LNCaP clone FGC (cell line): ENCODE measurements at places on chromosomes 12 and 14.

- peak; percentile 7 for DNase-seq
Measured at GRCh38 chr14:76375947-76376404, at the start of gene ESRRB. TSS of gene ESRRB (plus strand) at chr14:76376137. CDS start at chr14:76376402, 265 bp downstream.

DNA sequence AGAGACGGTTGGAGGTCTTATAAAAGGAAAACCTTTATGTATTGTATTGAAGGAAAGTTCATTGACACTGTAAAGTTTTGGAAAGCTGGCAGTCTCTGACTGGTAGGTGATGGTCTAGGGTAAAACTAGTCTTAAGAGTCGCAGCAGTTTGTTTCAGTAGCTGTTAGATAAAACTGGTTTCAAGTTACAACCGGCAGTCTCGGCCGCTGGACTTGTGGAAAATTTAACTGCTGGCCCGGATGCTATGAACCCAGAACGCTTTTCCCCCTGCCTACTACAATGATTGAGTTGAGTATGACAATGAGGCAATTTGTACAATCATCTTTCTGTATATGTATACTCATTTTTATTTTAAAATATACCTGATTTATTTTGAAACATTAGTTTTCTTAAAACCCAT lies 1426.9 kb downstream of the AACS start:
- DNase-seq = no peak

DNA sequence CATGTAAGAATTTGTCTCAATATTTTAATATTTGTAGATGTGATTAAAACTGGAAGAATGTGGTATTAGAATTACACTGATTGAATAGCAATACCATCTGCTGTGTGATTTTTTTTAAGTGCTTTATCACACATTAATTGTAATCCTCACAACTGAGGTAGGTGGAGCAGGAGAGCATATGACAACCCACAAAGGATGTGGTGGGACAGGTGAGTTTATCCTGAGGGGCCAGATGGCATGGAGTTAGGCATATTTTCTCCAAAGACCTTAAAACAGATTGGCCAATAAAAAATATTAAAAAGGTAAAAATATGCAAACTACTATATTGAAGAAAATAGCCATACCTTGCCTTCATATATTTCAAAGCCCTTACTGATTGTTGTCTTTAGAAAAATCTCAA lies 7.8 kb downstream of the LRRC10 start:
- no peak for DNase-seq

GRCh38 chr12:43969882-43970281 lies 134.0 kb downstream of the TMEM117 start:
- no peak for DNase-seq

- no peak for DNase-seq
Measured at GRCh38 chr12:32266756-32267155, 132.6 kb upstream of the FGD4 start.

DNA sequence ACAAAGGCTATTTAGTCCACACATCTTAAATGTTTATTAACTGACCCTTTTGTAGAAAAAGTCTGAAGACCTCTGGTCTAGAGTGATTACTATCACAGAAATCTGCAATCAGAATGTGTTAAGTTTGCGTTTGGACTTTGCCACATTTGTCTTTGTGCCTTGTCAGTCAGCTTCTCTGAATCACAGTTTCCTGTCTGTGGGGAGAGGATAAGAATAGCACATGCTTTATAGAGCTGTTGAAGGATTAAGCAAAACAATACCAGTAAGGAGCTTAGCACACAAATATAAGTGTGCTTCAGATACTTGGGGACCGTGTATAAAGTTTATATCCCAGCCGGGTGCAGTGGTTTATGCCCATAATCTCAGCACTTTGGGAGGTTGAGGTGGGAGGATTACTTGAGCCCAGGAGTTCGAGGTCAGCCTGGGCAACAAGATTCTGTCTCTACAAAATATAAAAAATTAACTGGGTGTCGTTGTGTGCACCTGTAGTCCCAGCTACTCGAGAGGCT lies 63.0 kb upstream of the BTG1 start:
- DNase-seq = no peak
